ENCODE measurements at places on chromosomes 2 and 18.

- DNase-seq = no peak
Observed at GRCh38 chr2:235614176-235614860, 120.5 kb downstream of the AGAP1 start.

DNA sequence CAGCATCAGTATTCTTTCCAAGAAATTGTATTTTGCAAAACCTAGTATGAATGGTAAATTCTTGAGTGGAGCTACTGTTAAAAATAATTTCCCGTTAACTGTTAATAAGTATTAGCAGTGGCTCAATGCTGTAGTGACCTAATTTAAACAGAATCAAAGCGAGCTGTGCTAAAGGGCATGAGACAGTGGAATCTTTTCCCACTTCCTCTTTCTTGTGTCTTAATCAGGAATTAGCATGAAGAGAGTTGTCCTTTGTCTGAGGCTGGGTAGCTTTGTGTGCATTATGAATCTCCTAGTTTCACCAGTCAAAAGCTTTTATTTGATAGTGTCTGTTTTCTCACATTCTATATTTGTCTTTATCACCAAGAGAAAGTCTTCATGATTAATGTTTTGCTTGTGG, 298.8 kb upstream of the GCFC2 start:
- DNase-seq = no peak

DNA sequence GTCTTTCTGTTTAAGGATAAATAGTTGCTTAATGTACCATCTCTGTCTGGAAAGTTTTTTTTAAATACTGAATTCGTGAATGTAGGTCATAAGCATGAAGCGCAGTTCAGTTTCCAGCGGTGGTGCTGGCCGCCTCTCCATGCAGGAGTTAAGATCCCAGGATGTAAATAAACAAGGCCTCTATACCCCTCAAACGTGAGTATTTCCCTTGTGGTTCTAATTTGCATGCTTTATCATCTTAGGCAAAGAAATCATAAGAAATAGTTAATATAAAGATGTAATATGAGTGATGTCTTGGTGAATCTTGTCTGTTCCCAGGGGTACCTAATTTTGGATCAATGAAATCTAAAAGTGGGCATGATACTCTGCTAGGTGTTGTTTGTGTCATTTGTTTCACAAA, 1.5 kb downstream of the NDC80 start:
- no peak for DNase-seq

GRCh38 chr2:41129988-41130387, 678.1 kb upstream of the SLC8A1 start:
- DNase-seq = no peak

DNA sequence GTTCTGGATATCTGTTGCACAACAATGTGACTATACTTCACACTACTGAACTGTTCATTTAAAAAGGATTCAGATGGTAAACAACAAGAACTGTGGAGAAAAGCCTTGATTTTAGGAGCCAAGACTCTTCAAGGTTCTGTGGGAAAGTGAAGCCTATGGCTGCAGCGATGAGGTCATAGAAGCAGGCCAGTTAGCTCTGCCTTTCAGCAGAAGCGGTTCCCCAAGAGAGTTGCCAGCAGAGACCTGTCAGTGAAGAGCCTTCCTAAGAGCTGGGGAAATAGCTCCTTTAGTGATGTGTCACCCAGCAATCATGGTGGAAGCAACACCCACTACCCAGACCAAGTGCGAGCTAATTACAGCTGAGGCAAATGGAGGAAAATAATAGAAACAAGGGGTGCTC, 346.5 kb upstream of the ETAA1 start:
- no peak for DNase-seq

DNA sequence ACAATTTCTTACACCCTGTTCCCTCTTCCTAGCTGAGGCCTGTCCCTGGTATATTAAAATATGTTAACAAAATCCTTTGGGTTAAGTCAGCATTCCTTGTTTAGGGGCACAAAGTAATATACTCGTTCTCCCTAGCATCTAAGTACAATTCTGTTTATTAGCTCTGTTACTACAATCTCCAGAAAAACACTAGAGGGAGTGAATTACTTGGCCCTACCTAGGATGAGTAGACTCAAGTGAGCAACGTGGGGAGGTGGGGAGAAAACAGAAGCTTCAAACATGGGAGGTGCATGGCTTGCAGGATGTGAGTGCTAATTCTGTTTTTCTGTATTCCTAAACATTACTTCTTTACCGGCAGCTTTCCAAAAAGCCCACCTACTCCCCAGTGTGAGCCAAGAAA, 89.7 kb downstream of the FSIP2 start:
- no peak for DNase-seq
